Effector CD4-positive, alpha-beta T cell (primary cell): ENCODE measurements at places on chromosomes 7 and 10.

GRCh38 chr7:127666602-127667001, 14.6 kb downstream of the SND1 start:
- no peak for DNase-seq

- DNase-seq = no peak
Observed at GRCh38 chr7:135673360-135673706, 11.0 kb downstream of the STMP1 start.

DNA sequence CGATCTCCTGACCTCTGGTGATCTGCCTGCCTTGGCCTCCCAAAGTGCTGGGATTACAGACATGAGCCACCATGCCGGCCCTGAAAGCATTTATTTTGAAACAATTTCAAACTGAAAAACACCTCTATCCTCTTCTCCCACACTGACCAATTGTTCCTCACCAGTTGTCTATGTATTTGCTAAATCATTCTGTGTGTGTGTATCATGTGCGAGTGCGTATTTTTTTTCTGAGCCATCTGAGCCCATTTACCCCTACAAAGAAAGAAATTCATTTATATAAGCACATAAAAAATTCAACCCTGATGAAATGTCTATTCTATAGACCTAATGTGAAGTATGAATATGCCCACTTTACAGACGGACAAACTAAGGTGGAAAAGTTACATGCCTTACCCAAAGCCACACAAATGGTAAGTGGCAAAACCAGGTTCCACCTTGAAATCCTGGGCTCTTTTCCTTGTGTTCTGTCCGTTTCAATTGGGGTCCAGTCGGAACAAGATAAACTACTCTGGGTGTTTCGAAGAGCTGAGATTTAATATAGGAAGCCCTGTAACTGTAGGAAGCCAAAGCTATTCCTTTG, 46.8 kb downstream of the RBM17 start:
- DNase-seq = no peak

- no peak for DNase-seq
Observed at GRCh38 chr10:117796130-117796745, 250.5 kb downstream of the RAB11FIP2 start.

DNA sequence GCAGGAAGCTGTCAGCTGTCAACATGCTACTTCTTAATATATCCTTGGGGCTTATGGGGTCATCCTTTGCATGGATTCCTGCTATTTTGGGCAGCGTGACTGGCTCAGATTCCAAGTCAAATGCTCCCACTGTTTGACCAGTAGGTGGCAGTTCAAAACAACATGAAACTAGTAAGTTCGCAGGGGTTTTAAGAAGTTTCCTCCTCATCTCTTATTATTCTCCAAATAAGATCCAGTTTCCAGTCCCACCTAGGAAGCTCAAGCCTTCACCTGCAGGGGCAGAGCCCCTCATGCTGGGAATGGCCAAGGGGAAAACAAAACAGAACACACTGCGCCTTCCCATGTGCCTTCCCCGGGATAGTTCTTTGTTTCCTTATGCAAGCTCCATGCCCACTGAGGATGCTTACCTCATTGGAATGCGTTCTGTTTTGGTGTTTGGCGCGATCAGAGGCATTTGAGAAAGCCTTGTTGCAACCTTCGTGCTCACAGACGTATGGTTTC, 259.8 kb downstream of the GLI3 start:
- no peak for DNase-seq

- DNase-seq = no peak
Observed at GRCh38 chr7:54546081-54546985, 4.2 kb downstream of the VSTM2A start.
